ENCODE measurements at places on chromosomes 11 and 22.
A peak's percentile ranks its signal among the peaks of the same experiment; 100 is the strongest.

- no peak for DNase-seq
Observed at GRCh38 chr22:35467681-35468434, 67.9 kb downstream of the MCM5 start.

GRCh38 chr11:1051356-1052132 is 15.0 kb upstream of the MUC6 start:
- no peak for DNase-seq

- DNase-seq, result no peak
Observed at GRCh38 chr22:45843031-45843430, 133.9 kb downstream of the WNT7B start.

- DNase-seq, result no peak
Observed at GRCh38 chr11:65436412-65437032, 13.9 kb downstream of the NEAT1 start.

DNA sequence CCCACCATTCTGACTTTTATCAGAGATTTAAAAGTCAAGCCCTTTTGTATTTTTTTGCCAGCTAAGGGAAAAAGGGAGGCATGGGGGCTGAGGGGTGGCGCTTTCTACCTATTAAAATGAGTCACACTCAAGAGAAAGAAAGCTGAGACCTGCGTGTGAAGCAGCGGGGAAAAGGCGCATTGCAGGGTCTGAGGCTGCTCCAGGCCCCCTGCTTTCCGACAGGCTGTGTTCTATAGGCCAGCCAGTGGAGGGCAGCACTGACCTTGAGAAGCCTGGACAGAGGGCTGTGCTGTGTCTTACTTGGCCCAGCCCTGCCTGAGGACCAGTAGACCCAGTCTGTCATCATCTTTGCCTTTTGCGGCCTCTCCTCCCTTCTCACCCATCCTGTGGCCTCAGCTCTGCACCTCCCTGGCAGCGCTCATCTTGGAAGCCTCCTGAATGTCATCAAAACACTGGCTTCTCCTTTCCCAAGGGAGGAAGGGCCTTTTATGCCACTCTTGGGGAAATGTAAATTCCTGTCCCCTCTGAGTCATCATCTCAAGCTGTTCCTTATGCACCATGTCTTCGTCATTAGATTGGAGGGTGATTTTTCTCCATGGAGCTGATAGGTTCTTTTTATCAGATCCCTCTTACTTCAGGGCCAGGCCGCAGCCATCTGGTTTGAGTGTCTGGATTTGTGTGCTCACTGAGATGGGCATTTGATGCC is 12.6 kb upstream of the MAPK8IP1 start:
- DNase-seq, result peak; percentile 8

DNA sequence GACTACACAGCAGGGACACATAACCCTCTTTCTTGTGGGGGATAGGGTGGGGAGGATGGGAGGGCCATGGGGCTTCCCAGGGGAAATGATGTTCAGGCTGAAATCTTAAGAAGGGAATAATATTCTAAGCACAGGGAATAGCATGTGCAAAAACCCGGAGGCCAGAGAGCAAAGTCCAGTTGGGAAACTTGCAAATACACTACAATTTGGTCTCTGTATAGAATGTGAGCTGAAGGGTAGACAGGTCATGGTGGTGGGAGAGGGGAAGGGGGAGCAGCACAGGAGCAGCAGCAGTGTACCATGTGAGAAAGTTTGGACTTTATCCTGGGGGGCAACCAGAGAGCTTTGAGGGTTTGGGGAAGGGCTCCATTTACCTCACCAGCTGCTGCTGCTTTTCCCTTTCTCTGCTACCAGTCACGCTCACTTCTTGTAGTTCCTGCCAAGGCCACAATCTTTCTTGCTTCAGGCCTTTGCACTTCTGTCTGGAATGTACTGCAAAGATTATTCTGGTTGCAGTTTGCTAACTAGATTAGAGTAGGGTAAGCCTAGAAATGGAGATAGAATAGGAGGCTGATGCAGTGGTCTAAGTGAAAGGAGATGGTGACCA is 43.0 kb downstream of the KREMEN1 start:
- no peak for DNase-seq

DNA sequence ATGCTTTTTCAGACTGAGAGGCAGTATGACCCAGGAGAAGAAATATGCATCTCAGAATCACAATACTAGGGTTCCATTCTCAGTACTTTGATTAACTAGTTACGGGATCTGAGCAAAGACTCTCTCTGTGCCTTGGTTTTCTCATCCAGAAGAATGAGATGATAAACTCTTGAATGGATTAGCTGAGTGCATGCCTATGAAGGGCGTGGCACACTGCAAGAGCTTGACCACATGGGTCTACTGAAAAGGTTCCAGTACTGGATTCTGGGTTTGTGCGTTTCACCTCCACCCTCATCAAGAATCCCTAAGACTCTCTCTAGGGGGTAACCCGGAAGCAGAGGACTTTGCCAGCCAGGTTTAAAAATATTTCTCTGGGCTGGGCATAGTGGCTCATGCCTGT is 25.6 kb downstream of the PGA5 start:
- no peak for DNase-seq

GRCh38 chr11:88508418-88508758 is 170.9 kb upstream of the CTSC start:
- DNase-seq, result no peak

DNA sequence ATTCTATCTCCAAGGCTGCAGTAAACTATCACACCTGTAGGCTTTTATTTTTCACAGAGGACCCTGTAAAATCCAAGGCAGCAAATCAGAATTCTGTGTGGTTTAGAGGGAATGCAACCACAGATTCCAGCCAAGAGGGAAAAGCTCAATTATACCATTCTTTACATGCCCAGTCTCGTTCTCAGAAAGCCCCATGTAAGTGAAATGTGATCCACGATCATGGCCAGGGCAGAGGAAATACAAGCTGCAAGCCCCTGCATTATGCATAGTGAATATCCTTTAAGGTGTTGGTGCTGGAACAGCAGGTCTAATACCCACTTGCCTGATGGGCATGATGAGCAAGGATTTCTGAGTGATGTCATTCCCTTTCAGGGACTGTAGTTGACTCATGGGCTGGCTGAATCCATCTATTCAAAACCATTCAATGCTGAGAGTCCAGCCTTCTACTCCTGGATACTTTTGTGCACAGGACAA is 198.7 kb upstream of the MTMR2 start:
- DNase-seq, result no peak

GRCh38 chr22:49726022-49726681 is 101.5 kb downstream of the BRD1 start:
- DNase-seq, result no peak

DNA sequence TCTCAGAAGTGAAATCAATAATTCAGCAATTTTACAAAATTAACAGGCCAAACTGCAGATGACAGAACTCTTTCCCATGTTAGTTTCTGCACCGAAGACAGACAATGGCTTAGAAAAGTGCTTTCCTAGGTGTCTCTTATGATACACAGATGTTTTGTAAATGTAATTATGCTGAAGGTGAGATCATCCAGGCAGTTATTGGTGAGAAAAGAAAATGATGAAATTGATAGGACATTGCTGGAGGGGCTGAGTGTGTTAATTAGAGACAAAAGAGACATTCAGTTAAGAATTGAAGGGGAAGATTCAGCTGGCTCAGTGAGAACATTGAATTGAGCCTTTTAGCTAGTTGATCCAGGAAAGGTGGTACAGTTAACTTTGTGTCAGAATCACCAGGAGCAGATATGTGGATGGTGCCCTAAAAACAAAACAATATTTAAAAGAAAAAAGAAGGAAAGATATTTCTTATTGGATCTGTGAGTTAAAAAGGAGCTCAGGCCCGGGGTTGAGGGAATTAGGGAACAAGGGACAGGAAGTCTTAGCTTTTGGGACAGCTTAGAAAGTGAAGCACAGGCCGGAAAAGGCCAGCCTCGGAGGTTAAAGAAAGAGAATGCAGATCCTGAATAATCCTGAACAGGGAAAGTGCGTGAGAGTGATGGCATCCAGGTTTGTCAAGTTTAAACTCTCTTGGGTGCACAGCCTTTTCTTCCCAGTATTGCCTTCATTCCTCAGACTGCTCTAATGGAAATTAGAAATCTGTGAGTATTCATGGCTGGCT is 16.9 kb downstream of the ARHGAP42 start:
- DNase-seq, result no peak

DNA sequence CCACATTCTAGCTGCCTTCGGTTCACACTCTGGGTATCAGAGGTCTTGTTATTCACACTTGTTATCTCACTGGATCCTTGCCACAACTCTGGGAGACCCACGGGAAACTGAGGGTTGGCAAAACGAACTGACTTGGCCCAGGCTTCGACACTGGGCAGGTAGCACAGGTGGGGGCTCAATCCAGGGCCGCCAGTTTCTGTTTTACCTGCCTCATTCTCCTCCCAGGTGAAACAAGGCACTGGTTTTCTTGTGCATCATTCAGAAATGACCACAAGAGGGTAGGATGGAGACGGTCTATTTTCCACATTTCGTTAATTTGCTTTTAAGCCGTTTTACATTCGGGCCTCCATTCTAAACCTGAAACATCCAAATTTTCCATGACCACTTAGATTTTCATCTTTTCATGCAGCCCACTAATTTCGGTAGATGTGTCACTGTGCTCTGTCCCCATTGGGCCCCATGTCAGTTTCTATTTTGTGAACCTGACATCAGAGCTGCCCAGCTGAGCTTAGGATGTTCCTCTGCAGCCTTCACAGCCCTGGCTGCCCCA is 108.1 kb downstream of the KIAA1671 start:
- peak; percentile 39 for DNase-seq

All from stimulated activated CD4-positive, alpha-beta T cell treated with anti-CD3 and anti-CD28 coated beads, Interleukin-12 subunit alpha, Interleukin-12 subunit beta, amount 100 ng/mL, for 48 hours (primary cell).